ENCODE measurements at places on chromosomes 6 and 20. TPM values are rescaled to one million over a fixed set of nuclear protein-coding genes. Genes with fewer than 3 reads are reported as not detected.

DNA sequence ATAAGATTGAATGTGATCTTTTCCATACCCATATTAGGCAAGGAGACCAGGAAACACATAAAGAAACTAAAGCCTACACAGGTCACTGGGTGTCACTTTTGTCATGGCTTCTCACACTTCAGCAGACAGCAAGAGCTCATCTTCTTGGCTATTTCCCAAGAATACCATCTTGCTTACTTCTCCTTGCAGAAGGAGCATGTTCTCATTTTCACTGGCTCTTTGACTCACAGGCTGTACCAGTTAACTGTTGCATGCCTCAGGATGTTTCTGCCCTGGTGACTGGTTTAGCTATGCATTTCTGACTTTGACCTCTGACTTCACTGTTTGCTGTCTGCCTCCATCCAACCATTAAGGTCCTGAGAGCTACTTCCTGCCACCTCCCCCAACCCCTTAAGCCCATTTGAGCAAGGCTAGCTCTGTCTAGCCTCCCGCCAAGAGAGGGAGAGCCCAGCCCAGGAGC, 40.3 kb upstream of the OGFRL1 start:
- peak; percentile 53 for ATAC-seq

GRCh38 chr6:38713812-38714211, 1.3 kb upstream of the DNAH8 start:
- ATAC-seq, result no peak

DNA sequence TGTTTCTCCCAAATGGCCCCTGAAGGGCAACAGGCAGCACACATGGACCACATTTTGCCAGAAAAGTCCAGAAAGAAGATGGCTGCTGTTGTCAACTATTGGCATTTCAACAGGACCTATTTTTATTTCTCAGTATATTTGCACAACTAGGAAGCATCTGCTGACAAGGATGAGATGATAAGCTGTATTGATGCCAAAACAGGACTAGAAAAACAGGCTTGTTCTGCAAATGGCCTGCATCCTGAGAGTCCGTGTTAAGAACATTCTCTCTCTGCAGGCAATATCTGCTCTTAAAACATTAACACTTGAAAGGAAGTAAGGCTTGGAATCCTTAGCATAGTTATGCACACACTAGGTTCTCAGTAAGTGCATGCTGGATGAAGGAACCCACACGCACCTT, 283.7 kb downstream of the ESR1 start:
- ATAC-seq, result no peak

GRCh38 chr20:39269493-39270217, 307.5 kb downstream of the DHX35 start:
- ATAC-seq, result no peak

- peak; percentile 64 for ATAC-seq
These were observed 131.2 kb upstream of the BTN3A2 start for GRCh38 chr6:26233649-26234420.

- ATAC-seq, result no peak
These were observed 6.4 kb downstream of the VNN2 start for GRCh38 chr6:132751306-132751705.

DNA sequence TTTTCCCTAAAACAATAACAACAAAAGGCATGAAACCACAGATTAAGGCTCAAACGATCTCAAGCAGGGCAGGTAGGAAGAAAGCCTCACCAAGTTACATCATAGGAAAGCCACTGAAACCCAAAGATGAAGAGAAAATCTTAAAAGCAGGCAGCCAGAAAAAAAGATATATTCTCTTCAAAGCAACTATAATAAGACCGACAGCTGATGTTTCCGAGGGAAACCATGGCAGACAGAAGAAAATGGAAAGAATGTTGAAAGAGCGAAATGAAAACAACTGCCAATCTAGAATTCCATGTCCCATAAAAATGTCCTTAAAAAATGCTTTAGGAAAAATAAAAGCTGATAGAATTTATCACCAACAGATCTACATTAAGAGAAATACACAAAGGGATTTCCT, 161.5 kb upstream of the THBS2 start:
- no peak for ATAC-seq

DNA sequence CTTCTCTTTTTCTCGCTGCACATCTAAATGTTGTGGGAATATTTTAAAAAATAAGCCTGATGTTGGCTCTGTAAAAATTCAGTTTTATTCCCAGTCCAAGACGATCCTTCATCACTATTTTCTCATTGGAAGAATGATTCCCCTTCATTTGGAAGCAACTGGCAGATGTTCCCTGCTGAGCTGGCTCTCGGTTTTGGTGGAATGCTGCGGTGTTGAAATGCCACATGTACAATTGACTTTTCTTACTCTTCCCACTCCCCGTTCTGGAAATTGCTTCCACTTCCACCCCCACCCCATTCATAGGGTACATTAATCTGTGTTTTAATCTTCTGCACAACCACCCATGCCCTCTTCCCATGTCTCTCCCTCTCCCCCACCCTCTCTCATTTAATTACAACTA, 496.3 kb upstream of the MAP3K7 start:
- no peak for ATAC-seq

DNA sequence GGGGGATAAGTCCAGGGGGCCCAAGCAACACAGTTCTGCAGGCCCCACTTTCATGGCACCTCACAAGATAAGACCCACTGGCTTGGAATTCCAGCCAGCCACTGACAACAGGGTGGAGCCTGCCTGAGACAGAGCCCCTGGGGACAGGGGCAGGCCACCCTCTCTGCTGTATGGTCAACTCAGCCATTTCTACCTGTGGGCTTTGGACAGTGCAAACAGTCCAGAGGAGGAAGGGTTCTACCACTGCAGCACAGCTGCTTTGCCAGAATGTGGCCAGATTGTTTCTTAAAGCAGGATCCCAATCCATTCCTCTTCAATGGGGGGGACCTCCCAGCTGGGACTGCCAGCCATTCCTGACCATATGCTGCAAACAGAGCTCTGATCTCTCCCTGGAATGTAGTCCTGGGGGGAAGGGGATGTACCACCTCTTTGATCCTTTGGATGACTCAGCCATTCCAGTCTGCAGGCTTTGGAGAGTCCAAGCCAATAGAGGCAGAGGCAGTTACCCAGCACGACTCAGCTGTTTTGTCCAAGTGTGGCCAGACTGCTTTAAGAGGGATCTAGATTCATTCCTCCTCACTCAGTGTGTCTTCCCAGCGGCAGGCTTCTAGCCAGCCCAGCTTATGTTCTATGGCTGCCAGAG, 842.2 kb downstream of the EPHA7 start:
- no peak for ATAC-seq

DNA sequence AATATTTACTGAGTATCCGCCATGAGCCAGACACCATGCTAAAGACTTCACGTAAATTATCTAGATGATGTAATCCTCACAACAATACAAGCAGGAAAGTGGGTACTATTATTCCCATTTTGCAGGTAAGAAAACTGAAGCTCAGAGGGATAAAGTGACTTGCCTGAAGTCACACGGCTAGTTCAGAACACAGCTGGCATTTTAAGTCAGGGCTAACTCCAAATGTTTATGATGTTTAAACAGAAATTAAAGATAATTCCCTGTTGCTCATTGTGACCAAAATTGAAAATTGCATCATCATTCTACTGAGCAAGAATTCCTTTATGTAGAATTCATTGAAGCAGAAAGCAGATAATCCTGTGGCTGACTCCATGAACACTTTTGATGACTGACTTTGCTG, 71.3 kb upstream of the STXBP5 start:
- no peak for ATAC-seq

DNA sequence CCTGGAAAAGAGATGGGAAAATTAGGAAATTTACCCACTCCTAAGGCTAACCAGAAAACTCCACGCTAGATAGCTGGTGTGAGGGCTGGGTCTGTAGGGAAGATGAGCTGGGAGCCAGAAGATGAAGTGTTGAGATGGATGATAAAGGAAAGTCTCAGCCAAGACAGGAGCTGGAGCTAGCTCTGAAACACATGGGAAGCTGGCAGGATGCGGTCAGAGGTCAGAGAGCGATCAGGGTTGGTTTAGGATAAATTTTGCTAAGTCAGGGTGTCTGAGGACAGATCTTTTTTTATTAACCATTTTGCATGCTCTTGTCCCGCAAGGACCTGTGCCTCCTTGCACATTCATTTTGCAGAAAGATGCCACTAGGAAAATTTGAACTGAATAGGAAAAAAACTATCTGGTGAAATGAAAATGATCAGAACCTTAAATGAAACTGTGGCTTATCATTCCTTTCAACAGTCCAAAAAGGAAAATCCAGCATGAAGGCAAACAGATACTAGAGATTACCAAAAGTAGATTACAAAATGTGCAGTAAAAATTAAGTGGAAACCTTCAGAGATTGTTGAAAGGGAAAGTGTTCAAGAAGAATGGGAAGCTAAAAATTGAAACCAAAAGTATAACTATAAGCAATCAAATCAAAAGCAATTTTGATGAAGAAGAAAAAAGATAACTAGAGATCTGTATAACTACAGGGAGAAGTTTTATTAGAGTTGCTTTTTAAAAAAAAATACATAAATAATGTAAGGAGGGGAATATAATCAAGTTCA, 10.7 kb upstream of the EDN1 start:
- no peak for ATAC-seq

DNA sequence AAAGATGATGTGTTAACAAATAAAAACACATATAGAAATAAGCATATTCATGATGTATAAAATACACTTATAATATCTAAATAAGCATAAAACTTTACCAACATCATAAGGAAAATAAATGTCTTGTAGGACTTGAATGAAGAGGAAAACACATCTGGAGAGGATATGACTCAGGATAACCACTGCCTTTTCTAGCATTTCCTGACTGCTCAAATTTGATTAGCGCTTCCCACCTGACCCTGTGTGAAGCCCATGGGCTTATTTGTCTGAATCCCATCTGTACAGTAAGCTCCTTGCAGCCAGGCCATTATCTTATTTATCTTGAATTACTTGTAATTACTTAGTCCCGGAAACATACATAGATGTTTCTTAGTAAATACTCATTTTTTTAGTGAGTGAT, 608.6 kb downstream of the COL12A1 start:
- no peak for ATAC-seq

- no peak for ATAC-seq
These were observed 24.3 kb upstream of the RPN2 start for GRCh38 chr20:37154684-37155298.

DNA sequence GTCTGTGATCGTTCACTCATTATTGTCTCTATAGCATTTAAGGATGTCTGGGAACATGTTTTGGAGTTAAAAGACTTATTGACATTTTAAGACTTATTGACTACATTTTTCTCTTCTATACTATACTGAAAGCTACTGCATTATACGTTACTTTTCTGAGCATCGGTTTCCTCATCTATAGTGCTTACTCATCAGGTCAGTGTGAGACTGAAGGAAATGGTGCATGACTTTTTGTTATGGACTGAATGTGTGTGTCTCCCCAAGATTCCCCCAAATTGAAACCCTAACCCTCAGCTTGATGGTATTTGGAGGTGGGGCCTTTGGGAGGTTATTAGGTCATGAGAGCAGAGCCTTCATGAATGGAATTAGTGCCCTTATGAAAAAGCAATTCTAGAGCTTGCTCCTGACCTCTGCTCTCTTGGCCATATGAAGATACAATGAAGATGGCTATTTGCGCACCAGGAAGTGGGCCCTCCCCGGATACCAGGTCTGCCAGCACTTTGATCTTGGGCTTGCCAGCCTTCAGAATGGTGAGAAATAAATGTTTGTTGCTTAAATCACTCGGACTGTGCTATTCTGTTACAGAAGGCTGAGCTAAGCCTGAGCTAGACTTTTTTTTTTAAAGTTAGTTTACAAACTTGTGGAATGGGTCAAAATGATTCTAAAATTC, 243.7 kb upstream of the RREB1 start:
- no peak for ATAC-seq

DNA sequence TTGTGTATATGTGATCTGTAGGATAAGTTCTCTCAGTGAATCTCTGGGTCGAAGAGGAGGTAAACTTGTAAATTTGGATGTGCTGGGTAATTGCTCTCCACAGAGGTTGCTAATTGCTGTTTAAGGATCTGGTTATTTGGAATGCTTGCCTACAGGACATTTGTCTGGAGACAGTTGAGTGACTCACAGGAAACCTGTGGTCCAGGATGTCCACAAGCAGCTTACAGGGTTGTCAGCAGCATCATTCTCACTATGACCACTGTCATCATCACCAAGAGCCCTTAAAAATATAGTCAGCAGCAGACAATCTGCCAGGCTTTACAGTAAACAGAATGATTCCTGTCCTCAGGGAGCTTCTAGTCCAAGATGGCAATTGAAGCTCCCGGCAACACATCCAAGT, 31.2 kb upstream of the KCNK5 start:
- no peak for ATAC-seq

DNA sequence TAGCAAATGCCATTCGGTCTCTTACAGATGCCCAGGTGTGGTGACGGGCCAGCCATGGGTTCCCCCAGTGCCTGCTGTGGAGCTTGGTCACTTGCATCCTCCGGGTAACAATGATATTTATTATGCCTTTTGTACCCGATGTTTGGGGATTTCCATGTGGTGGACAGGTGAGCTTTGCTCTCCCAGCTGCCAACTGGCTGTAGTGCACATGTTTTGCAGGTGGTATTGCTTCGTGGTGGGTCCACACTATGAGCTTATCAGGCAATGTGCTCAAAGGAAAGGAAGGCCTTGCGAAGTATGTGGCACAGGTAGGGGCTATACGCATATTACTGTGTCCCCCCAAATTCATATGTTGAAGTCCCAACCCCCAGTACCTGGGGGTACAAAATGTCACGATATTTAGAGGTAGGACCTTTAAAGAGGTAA, 4.2 kb upstream of the CTCFL start:
- ATAC-seq, result no peak

GRCh38 chr6:89941763-89942497, 47.7 kb downstream of the GJA10 start:
- no peak for ATAC-seq

- ATAC-seq, result no peak
These were observed 15.9 kb downstream of the NT5E start for GRCh38 chr6:85465762-85466161.

- ATAC-seq, result no peak
These were observed 22.6 kb downstream of the MYH7B start for GRCh38 chr20:34978092-34978744.

Gene ZBTB22
- 17.1 TPM for total RNA-seq

Gene OXT
- not detected for total RNA-seq

Gene C20orf144
- 1.6 TPM for total RNA-seq

Gene STK38
- 42.3 TPM for total RNA-seq

Gene SMOC2
- total RNA-seq, result 0.83 TPM

All from motor neuron (in vitro differentiated cells).